ENCODE measurements at places on chromosomes 11 and 22.

- no peak overlapping the region for H3K4me3 ChIP-seq
- DNase-seq = no peak
- H3K27ac ChIP-seq = peak overlapping the region; percentile 93
- H3K4me1 ChIP-seq = peaks cover 23% of the 10 kb centered on the region
These were observed 74.0 kb downstream of the ADAMTS15 start for GRCh38 chr11:130522284-130522961.

GRCh38 chr22:25403811-25404471 is 160.5 kb upstream of the GRK3 start:
- peak overlapping the region; percentile 75 for H3K27ac ChIP-seq
- peaks cover 50% of the 10 kb centered on the region for H3K4me1 ChIP-seq
- H3K36me3 ChIP-seq = no peaks in the 10 kb centered on the region
- no peak for DNase-seq
- peak overlapping the region; percentile 96 for H3K4me3 ChIP-seq

GRCh38 chr22:20749453-20749852 is 24.5 kb upstream of the SERPIND1 start:
- DNase-seq = no peak
- H3K36me3 ChIP-seq = peaks cover 12% of the 10 kb centered on the region
- H3K27ac ChIP-seq = no peak overlapping the region
- peaks cover 11% of the 10 kb centered on the region for H3K4me1 ChIP-seq

- no peaks in the 10 kb centered on the region for H3K36me3 ChIP-seq
- H3K4me3 ChIP-seq = no peak overlapping the region
- no peaks in the 10 kb centered on the region for H3K27me3 ChIP-seq
- no peak overlapping the region for H3K27ac ChIP-seq
- H3K4me1 ChIP-seq = no peaks in the 10 kb centered on the region
- no peak for DNase-seq
These were observed 183.0 kb downstream of the LUZP2 start for GRCh38 chr11:24679821-24680351.

- no peak overlapping the region for H3K27ac ChIP-seq
- no peaks in the 10 kb centered on the region for H3K36me3 ChIP-seq
- no peak for DNase-seq
- no peaks in the 10 kb centered on the region for H3K27me3 ChIP-seq
These were observed 342.7 kb upstream of the SYN3 start for GRCh38 chr22:33400891-33401290.

DNA sequence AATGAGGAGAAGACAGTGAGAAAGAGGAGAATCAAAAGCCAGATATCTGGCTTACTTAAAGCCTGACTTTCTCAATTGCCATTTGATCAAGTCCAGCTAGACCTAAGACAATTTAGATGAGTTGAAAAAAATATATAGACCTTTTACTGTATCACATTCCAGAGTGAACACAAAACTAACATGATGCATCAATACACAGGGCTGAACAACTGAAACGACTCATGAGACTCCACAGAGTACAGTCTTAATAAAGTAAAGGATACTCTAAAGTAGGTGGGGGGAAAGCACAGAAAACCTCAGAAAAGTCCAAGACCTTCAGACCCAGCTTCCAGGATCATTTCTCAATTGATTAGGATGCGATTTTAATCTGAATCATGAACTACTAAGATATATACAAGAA is 95.3 kb upstream of the OR9G4 start:
- no peaks in the 10 kb centered on the region for H3K27me3 ChIP-seq
- no peaks in the 10 kb centered on the region for H3K4me1 ChIP-seq
- H3K36me3 ChIP-seq = no peaks in the 10 kb centered on the region
- H3K27ac ChIP-seq = no peak overlapping the region
- H3K4me3 ChIP-seq = no peak overlapping the region

DNA sequence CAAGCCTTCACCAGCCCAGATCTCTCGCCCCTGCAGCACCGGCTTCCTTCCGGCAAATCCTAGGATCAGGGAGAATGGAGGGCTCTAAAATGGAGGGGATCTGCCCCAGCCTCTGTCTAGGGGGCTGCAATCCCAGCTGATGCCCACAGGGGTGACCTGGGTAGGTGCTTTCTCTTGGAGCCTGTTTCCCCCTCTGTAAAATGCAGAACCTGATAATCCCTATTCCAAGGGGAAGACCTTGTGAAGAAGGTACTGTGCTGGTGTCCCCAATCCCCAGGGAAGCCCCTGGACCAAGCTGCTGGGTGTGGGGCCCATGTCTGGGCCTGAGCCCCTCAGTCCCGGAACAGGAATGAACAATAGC is 2.8 kb downstream of the EMID1 start:
- DNase-seq = no peak
- H3K36me3 ChIP-seq = no peaks in the 10 kb centered on the region
- no peaks in the 10 kb centered on the region for H3K27me3 ChIP-seq
- H3K27ac ChIP-seq = no peak overlapping the region
- no peak overlapping the region for H3K4me3 ChIP-seq

GRCh38 chr22:45686004-45686403 is 14.4 kb downstream of the ATXN10 start:
- no peak overlapping the region for H3K4me3 ChIP-seq
- DNase-seq = no peak
- no peak overlapping the region for H3K27ac ChIP-seq
- no peaks in the 10 kb centered on the region for H3K4me1 ChIP-seq
- H3K36me3 ChIP-seq = peaks cover 15% of the 10 kb centered on the region

DNA sequence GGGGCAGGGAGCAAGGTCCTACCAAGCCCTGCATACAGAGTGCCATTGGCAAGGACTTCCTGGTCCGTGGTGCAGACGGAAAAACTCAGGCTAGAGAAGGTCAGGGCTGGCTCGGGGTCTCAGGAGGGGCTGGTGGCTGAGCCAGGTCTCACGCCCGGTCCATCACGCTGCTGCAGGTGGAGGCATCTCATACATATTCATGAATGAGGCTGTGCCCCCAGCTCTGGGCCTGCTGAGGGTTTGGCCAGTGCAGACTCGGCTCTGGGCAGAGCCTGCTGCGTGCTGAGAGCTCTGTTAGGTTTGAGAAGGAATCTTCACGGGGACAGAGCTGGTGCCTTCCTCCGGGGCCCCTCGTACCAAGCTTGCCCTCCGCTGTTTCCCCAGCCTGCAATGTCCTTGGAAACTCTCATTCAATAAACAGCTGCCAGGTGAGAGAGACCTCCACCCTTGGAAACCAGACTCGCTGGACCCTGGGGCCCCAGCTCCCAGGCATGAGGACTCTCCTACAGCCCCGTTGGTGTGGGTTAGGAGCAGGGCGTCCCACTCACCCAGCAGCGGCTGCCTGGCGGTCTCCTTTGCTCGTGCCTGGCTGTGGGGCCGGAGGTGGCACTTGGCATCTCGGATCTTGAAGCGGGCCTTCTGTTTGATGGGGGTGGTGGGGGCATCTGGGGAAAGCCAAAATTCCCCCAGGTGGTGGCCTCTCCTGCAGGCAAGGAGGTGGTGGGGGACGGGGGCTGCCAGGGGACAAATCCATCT is 33.9 kb upstream of the TTLL12 start:
- H3K4me3 ChIP-seq = no peak overlapping the region
- H3K27ac ChIP-seq = no peak overlapping the region
- no peaks in the 10 kb centered on the region for H3K36me3 ChIP-seq
- no peaks in the 10 kb centered on the region for H3K27me3 ChIP-seq
- peaks cover 9% of the 10 kb centered on the region for H3K4me1 ChIP-seq

DNA sequence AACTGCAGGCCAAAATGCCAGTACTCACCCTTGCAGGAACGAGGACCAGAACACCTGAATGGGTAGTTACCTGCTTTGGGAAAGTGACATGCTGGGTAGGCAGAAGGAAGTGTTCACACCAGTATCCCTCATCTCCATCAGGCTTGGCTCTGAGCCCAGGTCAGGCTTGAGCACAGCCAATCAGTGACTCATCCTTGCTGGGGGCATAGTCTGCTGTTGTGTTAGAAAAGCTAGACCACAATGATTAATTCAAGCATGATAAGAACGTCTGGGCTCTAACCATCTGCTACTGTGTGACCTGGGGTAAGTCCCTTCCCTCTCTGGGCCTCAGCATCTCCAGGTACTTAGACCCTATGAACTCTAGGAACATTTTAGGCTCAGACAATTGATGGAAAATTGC is 450.4 kb downstream of the MIAT start:
- no peak overlapping the region for H3K27ac ChIP-seq
- DNase-seq = no peak
- peaks cover 8% of the 10 kb centered on the region for H3K4me1 ChIP-seq
- H3K36me3 ChIP-seq = no peaks in the 10 kb centered on the region
- no peak overlapping the region for H3K4me3 ChIP-seq

DNA sequence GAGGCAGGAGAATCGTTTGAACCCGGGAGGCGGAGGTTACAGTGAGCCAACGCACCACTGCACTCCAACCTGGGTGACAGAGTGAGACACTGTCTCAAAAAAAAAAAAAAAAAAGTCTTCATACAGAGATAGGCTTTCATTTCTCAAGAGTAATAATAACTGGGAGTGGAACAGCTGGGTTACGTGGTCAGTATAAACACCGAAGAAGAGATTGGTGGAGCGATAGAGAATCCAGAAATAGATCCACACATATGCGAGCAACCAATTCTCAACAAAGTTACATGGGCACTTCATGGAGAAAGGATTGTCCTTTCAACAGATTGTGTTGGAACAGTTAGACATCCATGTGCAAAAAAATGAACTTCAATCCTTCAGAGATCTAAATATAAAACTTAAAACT is 24.6 kb downstream of the ZBED4 start:
- no peak overlapping the region for H3K4me3 ChIP-seq
- peaks cover 29% of the 10 kb centered on the region for H3K36me3 ChIP-seq
- no peaks in the 10 kb centered on the region for H3K27me3 ChIP-seq

DNA sequence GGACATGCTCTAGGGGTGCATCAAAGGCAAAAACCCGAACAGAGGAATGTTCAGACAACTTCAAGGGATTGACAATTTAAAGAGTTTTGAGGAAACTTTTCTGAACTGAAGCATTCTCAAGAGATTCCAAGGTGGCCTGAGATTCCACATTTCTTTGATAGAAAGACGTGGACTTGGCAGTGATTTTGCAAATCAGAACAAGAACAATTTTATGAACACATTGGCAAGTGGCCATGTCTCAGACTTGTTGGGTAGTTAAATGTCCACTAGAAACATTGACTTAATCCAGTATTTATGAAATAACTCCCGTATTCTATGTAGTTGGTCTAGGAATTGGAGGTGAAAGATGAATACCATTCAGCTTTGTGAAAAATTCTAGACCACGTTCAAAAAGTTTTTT is 13.8 kb downstream of the NCAM1 start:
- H3K36me3 ChIP-seq = no peaks in the 10 kb centered on the region
- no peak overlapping the region for H3K27ac ChIP-seq
- no peaks in the 10 kb centered on the region for H3K4me1 ChIP-seq
- H3K27me3 ChIP-seq = no peaks in the 10 kb centered on the region
- no peak for DNase-seq
- no peak overlapping the region for H3K4me3 ChIP-seq

GRCh38 chr11:10752061-10752460 is 1.0 kb downstream of the CTR9 start:
- no peak for DNase-seq
- no peaks in the 10 kb centered on the region for H3K4me1 ChIP-seq
- H3K36me3 ChIP-seq = peaks cover 11% of the 10 kb centered on the region
- peak overlapping the region; percentile 69 for H3K4me3 ChIP-seq
- H3K27me3 ChIP-seq = no peaks in the 10 kb centered on the region
- H3K27ac ChIP-seq = no peak overlapping the region

GRCh38 chr11:117011541-117011898 is 86.7 kb downstream of the SIK3 start:
- H3K4me3 ChIP-seq = no peak overlapping the region
- H3K27me3 ChIP-seq = no peaks in the 10 kb centered on the region
- H3K4me1 ChIP-seq = peaks cover 26% of the 10 kb centered on the region
- no peak for DNase-seq

DNA sequence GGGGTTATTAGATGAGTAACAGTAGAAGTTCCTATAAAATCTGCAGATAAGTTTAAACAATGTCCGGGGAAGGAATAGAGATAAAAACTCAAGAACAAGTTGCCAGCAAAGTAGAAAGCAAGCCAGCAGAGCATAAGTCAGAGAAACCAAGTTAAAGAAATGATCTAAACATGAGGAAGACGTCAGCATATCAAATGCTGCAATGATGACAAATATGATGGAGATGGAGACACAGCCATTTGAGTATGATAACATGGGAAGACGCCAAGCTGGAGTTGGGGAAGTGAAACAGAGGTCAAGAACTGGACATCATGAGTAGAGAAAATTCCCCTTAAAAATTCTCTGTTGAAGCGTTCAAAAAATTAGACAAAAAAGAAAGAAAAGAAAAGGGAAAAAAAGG is 571.5 kb downstream of the CNTN5 start:
- no peaks in the 10 kb centered on the region for H3K27me3 ChIP-seq
- no peak for DNase-seq
- H3K4me3 ChIP-seq = no peak overlapping the region
- no peaks in the 10 kb centered on the region for H3K4me1 ChIP-seq

DNA sequence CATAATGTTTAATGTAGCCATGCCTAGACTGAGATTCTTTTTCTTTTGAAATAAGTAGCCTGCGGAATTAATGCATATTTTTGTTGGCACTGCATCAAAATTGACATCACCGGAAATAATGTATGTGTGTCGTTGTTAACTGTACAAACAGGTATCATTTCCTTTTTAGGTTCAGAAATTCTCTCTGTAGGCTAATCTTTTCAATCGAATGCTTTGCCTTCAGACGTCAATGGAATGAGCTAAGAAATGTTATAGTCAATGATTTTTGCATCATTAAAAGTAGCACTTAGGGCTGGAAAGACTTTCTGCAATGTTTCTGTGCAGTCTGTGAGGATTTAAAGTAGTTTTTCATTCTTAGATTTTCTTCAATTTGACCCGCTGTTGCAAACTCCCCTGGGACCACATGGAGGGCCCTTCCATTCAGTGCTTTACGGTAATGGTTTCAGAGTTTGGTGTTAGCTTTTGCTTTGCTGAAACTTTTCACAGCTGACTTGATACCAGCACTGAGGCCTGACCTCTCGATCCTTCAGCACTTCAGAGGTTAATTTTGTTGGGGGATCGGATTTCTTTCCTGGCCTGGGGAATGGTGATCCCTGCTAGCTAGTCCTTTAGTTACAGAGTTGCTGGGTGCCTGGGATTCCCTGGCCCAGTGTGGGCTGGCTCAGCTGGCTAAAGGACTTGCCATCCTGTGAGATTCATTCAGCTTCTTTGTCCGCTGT is 137.8 kb downstream of the DBX1 start:
- H3K36me3 ChIP-seq = no peaks in the 10 kb centered on the region
- no peaks in the 10 kb centered on the region for H3K27me3 ChIP-seq
- DNase-seq = no peak
- H3K4me1 ChIP-seq = peaks cover 13% of the 10 kb centered on the region
- H3K27ac ChIP-seq = peak overlapping the region; percentile 60

DNA sequence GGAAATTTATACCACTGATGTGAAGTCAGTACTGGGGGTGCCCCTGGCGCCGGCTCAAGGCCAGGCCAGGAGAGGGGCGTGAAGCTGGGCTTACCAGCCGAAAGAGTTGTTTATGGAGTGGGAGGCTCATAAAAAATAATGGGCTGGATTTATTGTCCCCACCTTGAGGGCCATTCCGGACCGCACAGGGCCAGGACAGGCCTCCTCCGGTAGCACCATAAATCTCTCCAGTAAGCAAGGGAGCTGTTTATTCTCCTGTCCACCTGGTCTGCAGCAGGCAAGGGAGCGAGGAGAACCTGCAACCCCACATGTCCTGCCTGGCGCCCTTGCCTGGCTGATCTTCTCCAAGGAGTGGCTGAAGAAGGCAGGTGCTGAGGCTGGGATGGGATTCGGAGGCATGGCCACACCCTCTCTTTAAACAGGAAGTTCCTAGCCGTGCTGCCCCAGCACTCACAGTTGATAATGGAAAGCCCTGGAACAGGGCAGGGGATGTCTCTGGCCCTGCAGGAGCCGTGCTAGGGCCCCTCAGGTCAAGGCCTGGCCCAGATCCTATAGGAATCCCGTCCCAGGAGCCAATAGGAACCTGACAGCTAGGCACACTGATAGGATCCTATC is 65.1 kb downstream of the SCUBE1 start:
- no peak for DNase-seq
- no peaks in the 10 kb centered on the region for H3K36me3 ChIP-seq
- H3K27me3 ChIP-seq = no peaks in the 10 kb centered on the region
- H3K4me1 ChIP-seq = no peaks in the 10 kb centered on the region
